ENCODE measurements at places on chromosomes 5 and 9.

GRCh38 chr9:137302449-137303150 lies 529 bp upstream of the NRARP start:
- no peak for DNase-seq

GRCh38 chr5:67015541-67016191 lies 180.9 kb downstream of the CD180 start:
- DNase-seq = no peak

DNA sequence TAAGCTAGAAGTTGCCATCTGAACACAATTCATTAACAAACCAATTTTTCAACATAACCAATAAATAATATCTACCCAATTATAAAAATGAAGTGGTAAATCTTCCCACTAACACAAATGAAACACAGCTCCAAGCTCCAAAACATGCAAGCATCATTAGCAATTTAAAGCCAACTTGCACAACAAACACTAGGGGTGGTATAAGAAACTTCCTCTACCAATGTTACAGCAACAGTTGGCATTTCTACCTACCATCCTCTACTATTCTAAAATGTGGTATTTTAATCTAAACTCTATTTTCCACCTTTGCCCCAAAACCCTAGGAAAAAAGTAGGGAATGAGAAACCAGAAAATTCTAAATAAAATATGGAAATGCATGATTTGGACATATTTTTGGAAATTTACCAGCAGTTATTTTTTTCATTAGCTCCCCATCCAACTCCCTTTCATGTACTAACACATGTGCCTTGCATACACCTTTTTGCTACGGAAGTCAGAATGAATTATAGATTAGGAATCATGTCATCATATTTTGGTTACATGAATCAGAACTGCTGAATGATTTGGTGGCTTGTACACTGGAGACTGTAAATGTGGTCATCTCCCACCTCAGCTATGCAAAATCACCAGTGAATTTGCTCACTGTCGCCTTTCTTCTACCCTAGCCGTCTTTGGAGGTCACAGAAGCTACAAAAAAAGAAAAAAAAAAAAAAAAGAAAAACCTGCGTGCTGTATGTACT lies 4.1 kb downstream of the NR6A1 start:
- no peak for DNase-seq

DNA sequence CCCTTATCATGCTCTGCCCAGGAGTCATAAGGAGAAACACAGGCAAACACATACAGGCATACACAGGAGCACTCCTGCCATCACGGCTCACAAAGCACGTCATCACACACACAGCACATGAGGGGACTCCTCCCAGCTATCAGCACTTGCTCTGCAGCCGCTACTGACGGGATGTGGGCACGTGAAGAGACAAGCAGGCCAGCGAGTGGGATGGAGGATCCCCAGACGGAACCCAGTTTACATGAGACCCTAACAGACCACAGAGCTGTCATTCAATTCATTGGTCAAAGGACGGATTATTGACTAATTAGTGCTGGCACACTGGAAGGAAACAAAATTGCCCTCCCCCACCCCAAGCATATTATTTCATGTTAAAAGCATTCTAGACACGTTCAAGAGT lies 53.6 kb downstream of the SEMA4D start:
- peak; percentile 42 for DNase-seq

DNA sequence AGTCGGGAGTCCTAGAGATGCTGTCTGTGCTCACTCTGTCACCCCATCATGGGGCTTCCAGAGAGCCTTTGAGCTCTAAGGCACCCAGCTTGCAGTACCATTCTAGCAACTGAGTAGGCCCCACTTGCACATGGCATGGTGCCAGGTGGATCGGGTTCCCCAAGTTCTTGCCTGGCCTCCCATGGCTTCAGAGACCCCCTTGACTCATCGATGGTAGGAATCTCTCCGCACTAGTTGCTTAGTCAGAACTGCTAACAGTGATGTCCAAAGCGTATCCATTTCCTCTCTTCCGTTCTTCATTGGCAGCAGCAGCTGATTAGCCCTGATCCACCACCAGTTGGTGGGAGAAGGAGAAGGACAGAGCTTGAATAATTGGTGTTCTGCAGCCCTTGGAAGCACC lies 70.3 kb upstream of the RARS1 start:
- DNase-seq = no peak

GRCh38 chr9:22214497-22215031 lies 205.5 kb upstream of the CDKN2B start:
- no peak for DNase-seq

DNA sequence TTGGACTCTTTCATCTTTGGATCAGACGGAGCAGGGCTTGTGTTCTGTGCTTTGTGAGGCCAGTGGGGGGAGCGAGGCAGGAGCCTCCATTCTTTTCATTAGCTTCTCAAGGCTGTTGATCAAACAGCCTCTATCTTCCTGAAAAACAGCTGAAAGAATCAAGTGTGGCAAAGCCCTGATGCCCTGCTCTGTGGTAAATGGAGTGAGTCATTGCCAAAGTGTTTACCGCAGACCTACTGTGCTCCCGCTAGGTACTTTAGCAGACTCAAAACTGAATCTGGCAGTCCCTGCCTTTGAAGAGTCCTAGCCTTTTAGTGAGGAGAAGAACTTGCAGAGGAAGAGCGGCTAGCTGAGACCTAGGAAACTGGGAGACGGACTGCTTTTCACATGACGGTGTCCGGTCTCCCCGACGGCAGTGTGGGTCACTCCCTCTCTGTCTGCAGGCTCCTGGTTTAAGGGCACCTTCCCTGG lies 3.3 kb downstream of the ANKRD33B start:
- no peak for DNase-seq

GRCh38 chr9:127344368-127345000 lies 52.5 kb upstream of the SLC2A8 start:
- DNase-seq = no peak

- DNase-seq = peak; percentile 30
Observed at GRCh38 chr9:21559402-21560280, 77.5 kb upstream of the IFNE start.

DNA sequence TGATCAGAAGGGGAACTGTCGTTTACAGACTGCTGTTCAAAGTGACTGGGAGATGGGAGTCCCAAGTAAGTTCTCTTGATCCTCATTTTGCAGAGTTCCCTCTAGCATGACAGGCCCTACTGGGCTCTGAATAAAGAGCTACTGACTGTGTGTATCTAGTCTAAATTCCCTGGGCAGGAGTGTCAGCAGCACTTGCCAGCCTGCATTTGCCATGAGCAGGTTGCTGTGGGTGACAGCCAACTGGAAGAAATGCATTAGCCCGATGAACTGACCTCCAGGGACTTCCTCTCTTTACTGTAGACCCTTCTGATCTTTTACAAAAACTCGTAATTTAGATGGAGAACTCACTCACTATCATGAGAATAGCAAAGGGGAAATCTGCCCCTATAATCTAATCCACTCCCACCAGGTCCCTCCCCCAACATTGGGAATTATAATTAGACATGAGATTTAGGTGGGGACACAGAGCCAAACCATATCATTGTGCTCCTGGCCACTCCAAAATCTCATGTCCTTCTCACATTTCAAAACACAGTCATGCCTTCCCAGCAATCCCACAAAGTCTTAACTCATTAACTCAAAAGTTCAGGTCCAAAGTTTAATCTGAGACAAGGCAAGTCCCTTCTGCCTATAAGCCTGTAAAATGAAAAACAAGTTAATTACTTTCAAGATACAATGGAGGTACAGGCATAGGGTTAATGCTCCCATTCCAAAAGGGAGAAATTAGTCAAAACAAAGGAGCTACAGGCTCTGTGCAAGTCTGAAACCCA lies 78.9 kb upstream of the CXCL14 start:
- no peak for DNase-seq

GRCh38 chr5:1371218-1371971 lies 26.5 kb upstream of the CLPTM1L start:
- DNase-seq = no peak

DNA sequence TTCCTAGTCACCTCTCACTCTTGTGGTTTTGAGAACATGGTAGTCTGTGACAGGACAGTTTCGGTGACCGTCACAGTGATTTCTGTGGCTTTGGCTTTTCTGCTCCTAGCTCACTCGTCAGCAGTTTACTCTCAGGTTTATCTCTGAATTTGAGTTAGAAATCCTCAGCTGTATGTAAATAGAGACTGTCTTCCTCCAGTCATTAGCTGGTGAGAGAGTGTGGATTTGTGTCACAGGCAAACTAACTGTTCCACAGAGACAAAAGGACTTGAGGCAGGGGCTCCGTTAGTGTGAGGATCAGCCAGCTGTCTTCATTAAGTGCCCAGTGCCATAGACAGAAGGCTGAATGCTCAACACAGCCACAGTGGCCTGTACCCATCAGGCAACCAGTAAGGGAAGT lies 131.4 kb downstream of the CD180 start:
- no peak for DNase-seq

GRCh38 chr9:21933865-21934264 lies 60.3 kb downstream of the CDKN2A start:
- no peak for DNase-seq

DNA sequence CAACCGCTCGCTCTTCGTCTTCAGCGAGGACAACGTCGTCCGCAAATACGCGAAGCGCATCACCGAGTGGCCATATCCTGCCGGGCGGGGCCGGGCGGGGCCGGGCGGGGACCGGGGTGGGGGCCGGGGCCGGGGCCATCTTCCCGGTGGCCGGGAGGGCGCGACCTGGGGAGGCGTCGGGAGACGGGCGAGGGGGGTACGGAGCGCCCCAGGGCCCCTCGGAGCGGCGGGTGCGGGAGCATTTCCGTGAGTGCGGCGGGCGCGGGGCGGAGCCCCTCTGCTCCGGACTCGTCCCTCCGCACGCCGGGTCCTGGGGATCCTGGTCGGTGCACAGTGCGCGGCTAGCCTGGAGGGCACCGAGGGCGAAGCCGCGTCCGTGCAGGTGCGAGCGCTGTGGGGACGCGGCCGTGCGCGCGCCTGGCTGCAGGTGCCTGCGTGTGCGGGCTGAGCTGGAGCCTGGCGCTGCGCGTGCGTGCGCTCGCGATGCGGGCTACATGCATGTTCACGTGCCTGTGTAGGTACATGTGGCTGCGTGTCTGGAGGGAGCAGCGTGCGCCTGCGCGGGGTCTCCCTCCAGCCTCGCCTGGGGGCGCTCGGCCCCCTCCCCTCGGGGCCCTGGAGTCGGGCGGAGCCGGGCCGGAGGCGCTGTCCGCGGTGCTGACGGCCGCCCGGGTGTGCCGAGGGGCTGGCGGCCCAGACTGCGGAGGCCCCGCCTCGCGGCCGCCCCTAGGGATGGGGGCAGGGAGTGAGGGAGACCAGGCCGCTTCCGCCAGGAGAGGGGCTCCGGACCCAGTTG lies 762 bp downstream of the CACNA1B start:
- no peak for DNase-seq

GRCh38 chr5:6508931-6509330 lies 60.3 kb downstream of the UBE2QL1 start:
- no peak for DNase-seq

DNA sequence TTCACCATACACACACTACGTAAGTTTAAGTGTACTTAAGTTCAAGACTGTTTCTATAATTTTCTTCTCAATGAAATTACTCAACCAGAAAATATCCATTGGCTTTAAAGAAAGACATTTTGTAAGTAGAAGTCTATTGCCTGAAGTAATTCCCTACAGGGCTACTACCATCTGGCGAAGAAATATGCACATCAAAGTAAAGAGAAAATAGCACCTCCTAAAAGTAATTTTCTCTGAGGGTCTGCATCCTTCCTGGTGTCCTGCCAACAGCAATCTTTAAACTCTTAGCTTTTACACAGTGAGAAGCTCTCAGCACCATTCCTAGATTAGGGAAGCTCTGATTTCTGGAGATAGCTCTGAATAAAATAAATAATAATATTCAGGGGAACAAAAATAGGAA lies 498.5 kb upstream of the TYRP1 start:
- DNase-seq = no peak

- DNase-seq = no peak
Observed at GRCh38 chr9:5644501-5644900, 15.6 kb downstream of the RIC1 start.

DNA sequence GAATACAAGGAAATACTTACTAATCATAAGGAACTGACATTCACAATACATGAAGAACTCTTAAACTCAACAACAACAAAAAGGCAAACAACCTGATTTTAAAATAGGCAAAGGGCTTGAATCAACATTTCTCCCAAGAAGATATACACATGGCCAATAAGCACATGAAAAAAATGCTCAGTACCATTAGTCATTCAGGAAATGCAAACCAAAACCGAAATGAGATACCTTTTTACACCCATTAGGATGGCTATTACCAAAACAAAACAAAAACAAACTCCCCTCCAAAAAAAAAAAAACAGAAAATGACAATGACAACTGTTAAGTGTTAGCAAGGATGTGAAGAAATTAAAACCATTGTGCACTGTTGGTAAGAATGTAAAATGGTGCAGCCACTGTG lies 104.1 kb upstream of the ZNF462 start:
- no peak for DNase-seq

- no peak for DNase-seq
Observed at GRCh38 chr9:79134654-79135053, 437.1 kb upstream of the TLE4 start.

GRCh38 chr9:87498046-87498810 lies 561 bp downstream of the DAPK1 start:
- no peak for DNase-seq

- no peak for DNase-seq
Observed at GRCh38 chr5:149367972-149368645, 10.3 kb downstream of the PCYOX1L start.

DNA sequence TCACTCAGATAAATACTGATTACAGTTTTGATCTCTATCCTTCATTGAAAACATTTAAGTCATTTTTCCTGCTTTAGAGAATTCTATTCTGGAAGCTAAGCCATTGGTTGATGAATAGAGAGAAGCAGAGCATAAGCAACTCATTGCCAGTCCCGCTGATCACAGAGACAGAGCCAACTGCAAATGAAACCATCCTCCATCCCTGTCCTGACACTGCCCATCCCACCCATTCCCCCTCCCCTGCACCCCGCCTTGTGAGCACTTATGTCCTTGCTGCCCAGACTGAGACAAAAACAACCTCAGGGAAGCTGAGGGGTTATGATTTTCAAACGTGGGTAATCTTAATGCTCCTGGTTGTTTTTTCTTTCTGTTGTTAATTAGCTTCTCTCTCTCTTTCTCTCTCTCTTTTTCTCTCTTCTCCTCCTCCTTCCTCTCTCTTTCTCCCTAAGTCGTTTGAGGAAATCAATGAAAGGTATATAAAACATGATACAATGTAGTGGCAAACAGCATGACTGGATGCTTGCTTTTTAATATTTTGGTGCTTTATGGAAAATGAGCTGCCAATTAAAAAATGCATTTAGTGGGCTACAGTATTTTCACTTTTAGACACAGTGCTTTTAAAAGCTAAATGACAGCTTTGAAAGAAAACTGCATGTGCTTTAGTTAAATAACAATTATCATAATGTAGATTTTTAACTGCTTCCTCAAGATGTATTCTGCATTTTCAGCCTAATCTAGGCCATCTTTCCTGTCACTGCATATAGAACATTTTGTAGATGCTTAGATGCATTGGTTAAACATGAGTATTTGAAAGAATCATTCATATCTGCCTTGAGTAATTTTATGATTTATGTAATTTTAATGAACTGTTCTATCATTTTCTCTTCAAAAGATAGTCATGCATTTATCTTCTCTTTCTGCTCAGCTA lies 57.3 kb downstream of the CMYA5 start:
- DNase-seq = no peak

DNA sequence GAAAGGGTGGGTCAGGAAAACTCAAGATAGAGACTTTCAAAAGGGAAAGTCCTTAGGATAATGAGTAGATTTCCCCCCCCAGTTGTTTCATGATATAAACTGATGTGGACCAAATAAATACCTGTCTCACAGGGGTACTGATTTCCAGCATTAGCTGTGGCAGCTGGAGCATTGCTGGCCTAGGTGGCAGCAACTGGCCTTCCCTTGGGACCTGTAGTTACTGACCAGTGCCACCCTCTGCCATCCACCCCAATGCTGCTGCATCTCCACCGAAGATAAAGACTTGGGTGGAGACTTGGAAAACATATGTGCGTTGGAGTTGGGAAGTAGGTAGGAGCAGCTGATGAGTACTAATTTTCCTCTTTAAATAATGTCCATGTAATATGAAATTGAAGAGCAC lies 71.8 kb downstream of the SYK start:
- DNase-seq = no peak

Data from activated CD4-positive, alpha-beta T cell treated with anti-CD3 and anti-CD28 coated beads for 1 hour (primary cell).